ENCODE measurements at places on chromosomes 3 and 15. TPM values are rescaled to one million over a fixed set of nuclear protein-coding genes. Genes with fewer than 3 reads are reported as not detected.

CFAP91 gene
- 0.77 TPM for total RNA-seq

NR1I2 gene
- not detected for total RNA-seq

GPR149 gene
- not detected for total RNA-seq

CDCP1 gene
- 27.7 TPM for total RNA-seq

IFT57 gene
- 79.2 TPM for total RNA-seq

ASTE1 gene
- 5.7 TPM for total RNA-seq

SCAPER gene
- 7.7 TPM for total RNA-seq

LTF gene
- total RNA-seq: not detected

FOXB1 gene
- total RNA-seq: not detected

TM4SF4 gene
- total RNA-seq: not detected

KCNMB3 gene
- 1.5 TPM for total RNA-seq

CSPG4 gene
- 122 TPM for total RNA-seq

ZXDC gene
- 24.1 TPM for total RNA-seq

SNX4 gene
- total RNA-seq: 37.6 TPM

PLD1 gene
- 16.7 TPM for total RNA-seq

CHST2 gene
- 13.0 TPM for total RNA-seq

AQP9 gene
- total RNA-seq: not detected

PPP1R14D gene
- total RNA-seq: not detected

SPINK8 gene
- total RNA-seq: not detected

FGF12 gene
- 0.22 TPM for total RNA-seq

AADACL2 gene
- total RNA-seq: not detected

FBN1 gene
- total RNA-seq: 481 TPM

PLCH1 gene
- total RNA-seq: 0.11 TPM

GUCA1C gene
- not detected for total RNA-seq

SEMA6D gene
- 4.5 TPM for total RNA-seq

A4GNT gene
- not detected for total RNA-seq

SST gene
- not detected for total RNA-seq

DUOXA1 gene
- not detected for total RNA-seq

DCLK3 gene
- under 0.01 TPM for total RNA-seq

C3orf22 gene
- not detected for total RNA-seq

SMAD6 gene
- total RNA-seq: 11.0 TPM

SV2B gene
- total RNA-seq: under 0.01 TPM

RTP1 gene
- total RNA-seq: not detected

OSTN gene
- total RNA-seq: 0.12 TPM

TF gene
- total RNA-seq: under 0.01 TPM

HEG1 gene
- 32.6 TPM for total RNA-seq

SPATA12 gene
- 0.11 TPM for total RNA-seq

TERC gene
- total RNA-seq: 759 TPM

RTP3 gene
- not detected for total RNA-seq

ARL6IP5 gene
- total RNA-seq: 103 TPM

NME9 gene
- 0.22 TPM for total RNA-seq

SLC27A2 gene
- 0.22 TPM for total RNA-seq

TMEM45A gene
- 39.0 TPM for total RNA-seq

MASP1 gene
- total RNA-seq: 56.8 TPM

PRRT3 gene
- total RNA-seq: 1.3 TPM

DIPK2A gene
- total RNA-seq: 67.9 TPM

ZNF80 gene
- total RNA-seq: not detected

SCG5 gene
- 3.2 TPM for total RNA-seq

DPPA2 gene
- total RNA-seq: not detected

SPINT1 gene
- total RNA-seq: 0.66 TPM

CTXND1 gene
- total RNA-seq: under 0.01 TPM

KPNA4 gene
- 36.6 TPM for total RNA-seq

PRICKLE2 gene
- 28.5 TPM for total RNA-seq

ITPR1 gene
- 36.9 TPM for total RNA-seq

NIT2 gene
- total RNA-seq: 23.2 TPM

Data from uterine smooth muscle cell (primary cell).